GOT3 (cell line): ENCODE measurements at places on chromosomes 2 and 18.

GRCh38 chr2:193690572-193690971, 1495.8 kb upstream of the TMEFF2 start:
- DNase-seq, result no peak

DNA sequence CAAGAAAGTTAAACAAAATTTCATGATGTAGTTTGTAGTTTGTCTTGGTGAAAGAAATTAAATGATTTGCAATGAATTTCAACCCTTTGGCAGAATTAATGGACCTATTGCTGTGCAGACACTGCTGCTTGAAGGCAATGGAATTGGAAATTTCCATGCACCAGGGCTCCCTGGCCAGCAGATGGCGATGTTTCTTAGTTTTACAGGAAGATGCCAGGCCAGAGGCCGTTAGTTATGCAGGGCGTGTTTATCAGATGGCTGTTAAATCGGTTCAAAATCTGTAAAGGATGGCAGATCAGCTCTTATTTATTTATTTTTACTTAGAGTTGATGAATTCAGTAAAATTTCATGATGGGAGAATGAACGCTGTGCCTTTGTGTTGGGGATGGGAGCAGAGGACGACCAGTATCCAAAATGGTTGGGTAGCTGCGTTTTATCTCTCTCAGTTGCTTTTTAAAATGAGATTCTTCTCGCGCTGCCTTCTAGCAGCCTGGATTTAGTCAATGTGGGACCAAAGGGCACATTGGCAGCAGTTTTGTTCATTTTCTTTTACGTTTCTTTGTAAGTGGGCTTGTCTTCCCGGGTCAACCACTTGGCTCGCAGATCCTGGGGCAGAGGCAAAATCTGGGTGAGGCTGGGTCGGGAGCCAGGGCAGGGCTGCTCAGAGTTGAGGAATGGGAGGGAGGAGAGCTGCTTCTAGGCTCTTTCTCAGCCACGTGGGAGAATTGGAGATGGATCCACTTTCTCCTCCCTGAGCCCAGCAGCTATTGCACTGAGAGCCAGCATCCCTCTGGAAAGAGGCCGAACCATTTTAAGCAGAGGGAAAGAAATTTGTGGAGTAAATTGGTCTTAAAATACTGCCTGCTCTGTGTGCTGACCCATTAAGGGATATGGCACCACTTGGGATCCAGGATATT, 344.0 kb downstream of the PIK3C3 start:
- peak; percentile 1 for DNase-seq

DNA sequence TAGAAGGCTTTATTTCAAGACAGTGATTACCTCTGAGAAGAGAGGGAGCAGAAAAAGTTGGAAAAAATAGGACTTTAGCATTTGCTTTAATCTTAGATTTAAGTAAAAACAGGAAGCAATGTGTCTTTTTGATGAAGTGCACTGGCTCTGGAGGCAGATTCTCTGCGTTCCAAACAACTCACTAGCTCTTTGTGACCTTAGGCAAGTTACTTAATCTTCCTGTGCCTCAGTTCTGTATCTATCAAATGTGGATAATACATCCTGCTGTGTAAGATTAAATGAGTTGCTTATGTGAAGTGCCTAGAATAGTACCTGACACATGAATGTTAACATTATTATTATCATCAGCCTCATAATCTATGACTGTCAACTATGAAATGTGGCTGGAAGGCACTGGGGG, 42.3 kb downstream of the RPRD1A start:
- DNase-seq, result no peak

DNA sequence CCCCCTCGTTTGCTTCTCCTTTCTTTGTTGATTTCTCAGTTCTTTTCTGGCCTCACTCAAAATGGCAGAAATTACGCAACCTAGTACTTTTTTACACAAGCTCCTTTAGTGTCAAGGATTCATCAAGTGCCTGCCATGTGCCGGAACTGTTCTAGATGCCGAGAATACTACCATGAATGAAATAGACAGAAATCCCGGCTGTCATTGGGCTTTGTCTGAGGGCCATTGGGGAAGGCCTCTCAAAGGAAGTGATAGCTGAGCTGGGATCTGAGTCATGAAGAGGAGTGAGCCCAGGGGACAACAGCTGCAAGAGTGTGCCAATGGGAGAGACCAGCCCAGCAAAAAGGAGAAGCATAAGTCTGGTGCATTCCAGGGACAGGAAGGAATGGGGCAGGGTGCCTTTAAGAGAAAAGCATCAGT, 34.3 kb upstream of the PPP1CB start:
- DNase-seq, result no peak

- peak; percentile 37 for DNase-seq
Measured at GRCh38 chr2:222709191-222709891, 37.9 kb downstream of the MOGAT1 start.

- no peak for DNase-seq
Measured at GRCh38 chr2:207474863-207475485, 54.8 kb upstream of the CREB1 start.

DNA sequence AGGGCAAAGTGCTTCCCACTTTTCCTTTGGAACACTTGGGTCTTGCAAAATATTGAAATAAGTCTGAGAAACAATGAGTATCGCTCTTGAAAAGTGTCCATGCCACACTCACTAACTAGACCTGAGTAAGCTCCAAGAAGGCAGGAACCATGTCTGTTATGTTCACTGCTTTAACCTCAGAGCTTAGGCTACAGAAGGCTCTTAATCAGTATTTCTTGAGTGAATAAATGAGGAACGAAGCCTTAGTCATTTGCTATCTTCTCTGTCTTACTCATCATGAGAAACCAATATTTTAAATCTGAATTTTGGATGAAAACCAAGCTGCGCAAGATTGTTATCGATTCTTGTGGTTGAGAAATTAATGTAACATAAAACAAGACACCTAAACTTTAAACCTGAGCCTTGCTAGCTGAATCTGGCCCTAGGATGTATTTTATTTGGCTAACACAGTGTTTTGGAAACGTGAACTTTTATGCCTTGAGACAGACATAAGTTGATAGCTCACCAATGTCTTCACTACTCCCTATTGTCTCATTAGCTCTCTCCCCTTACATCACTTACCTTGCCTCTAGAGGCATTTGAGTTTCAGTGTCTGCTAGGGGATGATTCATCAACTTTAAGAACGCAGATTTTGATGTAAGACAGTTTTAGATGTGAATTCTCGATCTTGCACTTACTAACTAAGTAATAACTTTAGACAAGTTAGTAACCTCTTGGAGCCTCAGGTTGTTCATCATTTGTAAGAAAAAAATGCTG, 392.8 kb upstream of the MEIS1 start:
- no peak for DNase-seq

DNA sequence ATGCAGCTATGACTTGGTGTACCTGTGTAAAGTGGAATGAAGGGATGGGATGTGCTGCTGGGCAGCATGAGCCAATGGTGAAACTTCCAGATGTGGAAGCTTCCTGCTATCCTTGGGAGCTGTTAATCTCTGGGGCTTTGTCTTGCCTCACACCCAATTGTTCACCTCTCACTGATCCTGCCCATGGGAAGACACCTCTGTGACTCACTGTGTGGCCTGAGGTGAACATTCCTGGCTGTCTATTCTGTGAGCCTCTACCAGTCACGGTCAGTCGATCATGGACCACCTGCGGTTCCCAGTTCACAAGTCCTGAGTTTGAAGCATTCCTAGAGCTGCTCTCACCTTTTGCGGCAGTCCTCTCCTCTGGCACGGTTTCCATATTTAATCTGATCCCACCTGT, 12.1 kb downstream of the NEURL3 start:
- no peak for DNase-seq

- no peak for DNase-seq
Measured at GRCh38 chr18:64936671-64937070, 787.8 kb upstream of the LINC00305 start.

DNA sequence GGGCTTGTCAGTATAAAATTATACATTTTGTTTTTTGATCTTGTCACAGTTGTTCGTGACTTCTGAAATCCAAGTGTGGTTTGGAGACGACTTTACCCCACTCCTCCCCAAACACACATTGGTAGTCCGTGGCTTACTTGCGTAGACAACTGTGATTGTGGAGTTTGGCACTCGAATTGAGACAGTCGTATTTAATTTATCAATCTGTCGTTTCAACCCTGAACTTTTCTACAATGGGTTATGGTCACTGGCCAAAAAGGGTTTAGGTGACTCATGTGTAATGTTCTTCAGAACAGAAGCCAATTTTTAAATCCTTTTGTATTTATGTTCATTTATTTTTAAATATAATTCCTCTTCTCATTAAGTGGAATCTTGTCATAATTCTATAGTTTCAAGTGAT, 129.9 kb downstream of the SPTBN1 start:
- DNase-seq, result no peak

DNA sequence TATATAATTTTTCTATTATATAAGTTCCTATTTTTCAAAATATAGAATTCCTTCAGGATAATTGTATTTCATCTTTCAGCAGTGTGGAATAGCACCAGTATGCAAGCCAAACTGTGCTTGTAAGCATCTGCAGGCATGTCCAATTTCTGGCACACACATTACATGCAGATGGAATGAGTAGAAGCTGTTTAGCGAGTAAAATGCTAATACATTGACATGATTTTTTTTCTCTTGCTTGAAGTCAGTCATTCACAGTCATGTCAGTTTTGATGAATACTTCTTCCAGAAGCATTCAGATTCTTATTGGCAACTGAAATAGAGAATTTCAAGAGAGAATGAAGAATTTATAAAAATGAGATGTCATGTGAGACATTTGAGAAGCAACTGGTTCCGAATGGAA, 109.4 kb downstream of the CERS6 start:
- DNase-seq, result no peak

DNA sequence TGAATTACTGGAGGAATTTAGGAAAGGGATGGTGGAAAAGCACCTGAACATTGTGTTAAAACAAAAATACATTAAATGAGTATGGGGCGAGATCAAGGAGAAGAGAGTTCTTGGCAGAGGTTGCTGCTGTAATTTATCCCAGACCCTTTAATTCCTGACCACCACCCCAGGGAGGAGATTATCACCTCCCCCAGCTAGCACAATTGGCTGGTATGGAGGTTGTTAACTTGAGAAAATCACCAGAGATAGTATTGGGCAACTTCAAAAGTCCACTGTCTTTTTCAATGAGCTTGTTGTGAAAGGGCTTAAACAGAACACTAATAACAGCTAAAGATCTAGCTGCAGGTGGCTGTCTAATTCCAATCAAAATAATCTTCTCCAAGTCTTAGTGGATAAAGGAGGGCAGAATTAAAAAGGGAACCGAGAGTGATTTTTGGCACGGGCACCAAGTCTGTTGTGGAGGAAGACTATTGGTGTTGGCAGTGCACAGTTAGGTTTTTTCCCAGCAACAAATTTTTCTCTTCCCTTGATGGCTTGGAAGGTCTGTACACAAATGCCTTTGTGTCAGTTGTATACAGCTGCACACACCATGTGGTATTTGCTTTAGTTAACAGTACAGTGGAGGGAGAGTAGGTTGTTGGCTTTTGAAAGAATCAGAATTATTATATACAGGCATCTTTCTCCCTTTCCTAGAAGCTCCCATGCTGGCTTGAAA, 289.5 kb downstream of the SLC4A3 start:
- no peak for DNase-seq

GRCh38 chr2:46800218-46800617, 115.4 kb downstream of the MCFD2 start:
- DNase-seq, result no peak

- DNase-seq, result no peak
Measured at GRCh38 chr2:226999661-227000060, 163.8 kb downstream of the RHBDD1 start.

DNA sequence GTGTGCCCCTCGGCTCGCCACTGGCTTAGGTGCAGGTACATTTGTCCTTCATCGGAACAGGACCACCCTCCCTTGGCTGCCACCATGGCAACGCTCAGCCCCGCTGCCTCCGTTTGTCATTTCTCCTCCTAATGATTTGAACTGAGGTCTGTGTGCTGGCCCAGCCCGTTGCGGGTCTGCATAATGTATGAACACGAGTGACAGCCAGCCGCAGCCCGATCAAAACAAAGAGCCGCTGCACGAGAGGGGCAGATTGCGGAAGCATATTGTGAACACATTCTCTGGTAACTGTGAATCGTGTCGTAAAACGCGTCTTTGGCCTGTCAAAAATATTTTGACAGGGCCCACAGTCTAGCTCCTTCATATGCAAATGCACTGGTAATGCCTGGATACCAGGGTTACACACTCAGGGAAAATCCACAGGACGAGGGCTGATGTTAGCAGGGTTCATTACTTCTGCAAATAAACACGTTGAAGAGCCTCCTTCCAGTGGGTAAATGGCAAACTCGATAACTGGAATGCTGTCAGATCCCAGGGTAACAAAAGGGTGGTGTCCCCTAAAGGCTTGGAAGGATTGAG, 137.0 kb downstream of the AGAP1 start:
- no peak for DNase-seq

GRCh38 chr2:180324182-180324581, 317.1 kb upstream of the CWC22 start:
- DNase-seq, result no peak

- no peak for DNase-seq
Measured at GRCh38 chr18:75581336-75582131, 154.0 kb upstream of the SMIM21 start.

GRCh38 chr18:57585855-57586250, 649 bp downstream of the FECH start:
- DNase-seq, result no peak

- no peak for DNase-seq
Measured at GRCh38 chr2:16409849-16410248, 255.8 kb downstream of the CYRIA start.

DNA sequence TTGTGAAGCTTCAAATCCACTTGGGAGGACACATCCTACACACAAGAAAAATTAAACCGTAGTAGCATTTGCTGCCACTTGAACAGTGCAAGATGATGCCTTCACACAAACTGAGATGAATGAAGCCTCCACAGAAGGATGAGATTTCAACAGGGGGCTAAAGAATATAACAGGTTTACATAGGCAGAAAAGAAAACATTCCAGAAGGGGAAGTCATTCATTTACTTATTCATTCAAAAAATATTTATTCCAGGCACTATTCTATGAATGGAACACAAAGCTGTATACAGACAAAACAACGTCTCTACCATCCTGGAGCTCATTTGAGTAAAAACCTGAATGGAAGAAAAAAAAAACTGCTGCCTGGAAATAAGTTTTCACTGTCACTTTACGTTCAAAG, 170.5 kb downstream of the CDH20 start:
- DNase-seq, result no peak

GRCh38 chr2:102418421-102418961, 4.5 kb upstream of the IL18RAP start:
- no peak for DNase-seq

- DNase-seq, result peak; percentile 1
Measured at GRCh38 chr2:2542966-2543611, 212.0 kb upstream of the MYT1L start.

GRCh38 chr2:237027712-237028029, 58.0 kb upstream of the COPS8 start:
- DNase-seq, result no peak

- DNase-seq, result no peak
Measured at GRCh38 chr2:59196491-59196890, 955.4 kb upstream of the FANCL start.

DNA sequence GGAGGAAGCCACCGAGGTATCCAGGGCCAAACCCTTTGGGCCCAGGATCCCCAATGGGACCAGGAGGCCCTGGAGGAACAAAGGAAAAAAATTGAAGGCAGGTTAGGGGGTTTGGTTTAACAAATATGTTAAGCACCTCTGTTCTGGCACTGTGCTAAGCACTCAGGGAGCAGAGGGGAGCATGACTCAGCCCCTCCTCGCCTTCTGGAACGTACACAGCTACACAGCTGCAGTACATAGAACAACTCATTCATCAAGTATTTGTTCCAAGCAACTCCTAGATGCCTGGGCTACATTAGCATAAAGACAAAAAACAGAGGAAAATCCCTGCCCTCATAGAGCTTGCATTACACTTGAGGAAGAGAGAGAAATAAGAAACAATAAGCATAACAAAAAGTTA, 153.6 kb downstream of the COL4A4 start:
- DNase-seq, result no peak
